ENCODE measurements at places on chromosomes 5 and 9.

DNA sequence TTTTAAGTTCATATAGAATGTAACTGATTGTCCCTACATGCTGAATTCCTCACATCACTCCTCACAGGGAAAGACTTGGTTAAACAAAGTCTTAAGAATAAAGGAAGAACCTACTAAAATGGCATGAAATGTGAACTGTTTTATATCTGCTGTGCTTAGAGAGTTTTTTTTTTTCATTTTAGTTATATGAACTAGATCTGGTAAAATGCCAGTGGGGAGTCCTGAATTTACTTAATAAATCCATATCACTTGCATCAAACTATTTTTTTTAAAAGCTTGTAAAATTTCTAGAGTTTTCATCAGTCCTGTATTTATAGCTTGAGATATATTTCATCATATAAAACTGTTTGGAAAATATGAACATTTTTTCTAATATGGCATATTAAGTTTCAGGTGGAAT lies 1528.6 kb downstream of the EFNA5 start:
- no peak for DNase-seq

DNA sequence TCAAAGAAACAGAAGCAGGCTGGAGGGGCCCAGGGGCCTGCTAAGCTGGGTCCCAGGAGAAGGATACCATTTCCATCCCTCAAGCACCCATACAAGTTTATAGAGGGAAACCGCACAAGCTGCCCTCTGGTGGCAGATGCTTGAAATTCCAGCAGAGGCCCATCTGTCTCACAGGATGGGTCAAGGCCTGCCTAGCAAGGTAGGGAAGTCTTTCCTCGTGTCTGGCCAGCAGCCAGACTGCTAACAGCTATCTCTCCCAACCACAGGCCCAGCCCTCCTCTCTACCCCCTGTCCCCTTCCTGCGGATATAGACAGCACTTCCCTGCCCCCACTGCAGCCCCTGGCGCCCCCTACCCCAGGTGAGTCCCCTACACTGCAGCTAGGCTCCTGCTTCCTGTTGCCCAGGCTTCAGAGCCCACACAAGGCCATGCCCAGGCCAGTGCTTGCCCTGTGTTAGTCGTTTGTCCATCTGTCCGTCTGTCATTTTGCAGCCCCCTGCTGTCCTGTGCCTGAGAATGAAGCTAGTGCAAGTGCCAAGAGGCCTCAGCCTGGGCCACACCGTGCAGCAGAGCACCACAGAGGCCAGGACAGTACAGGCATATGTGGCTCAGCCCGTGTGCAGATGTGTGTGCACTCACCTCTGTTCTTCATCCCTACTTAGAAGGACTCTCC lies 26.2 kb downstream of the TCF7 start:
- DNase-seq, result no peak

GRCh38 chr5:106417163-106417562 lies 1253.6 kb downstream of the EFNA5 start:
- no peak for DNase-seq

GRCh38 chr9:136046554-136046920 lies 48.6 kb downstream of the NACC2 start:
- DNase-seq, result no peak

GRCh38 chr9:88826771-88827181 lies 164.5 kb upstream of the S1PR3 start:
- peak; percentile 61 for DNase-seq

GRCh38 chr5:65100911-65101631 lies 332.3 kb downstream of the CWC27 start:
- DNase-seq, result peak; percentile 48

GRCh38 chr5:59065554-59065953 lies 482.7 kb downstream of the RAB3C start:
- no peak for DNase-seq

DNA sequence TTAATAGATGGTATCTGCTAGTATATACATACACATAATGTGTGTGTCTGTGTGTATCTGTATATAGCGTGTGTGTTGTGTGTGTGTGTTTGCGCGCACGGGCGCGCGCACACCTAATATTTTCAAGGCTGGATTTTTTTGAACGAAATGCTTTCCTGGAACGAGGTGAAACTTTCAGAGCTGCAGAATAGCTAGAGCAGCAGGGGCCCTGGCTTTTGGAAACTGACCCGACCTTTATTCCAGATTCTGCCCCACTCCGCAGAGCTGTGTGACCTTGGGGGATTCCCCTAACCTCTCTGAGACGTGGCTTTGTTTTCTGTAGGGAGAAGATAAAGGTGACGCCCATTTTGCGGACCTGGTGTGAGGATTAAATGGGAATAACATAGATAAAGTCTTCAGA lies 757 bp downstream of the FXN start:
- DNase-seq, result no peak

GRCh38 chr5:133906303-133906702 lies 62.1 kb downstream of the C5orf15 start:
- DNase-seq, result no peak

- DNase-seq, result no peak
Measured at GRCh38 chr5:176440927-176441706, 7.1 kb upstream of the FAF2 start.

- no peak for DNase-seq
Measured at GRCh38 chr5:31641575-31641974, 2.6 kb downstream of the PDZD2 start.

GRCh38 chr5:125323613-125324012 lies 577.2 kb upstream of the ZNF608 start:
- no peak for DNase-seq

- DNase-seq, result no peak
Measured at GRCh38 chr9:14616188-14616982, 76.8 kb downstream of the ZDHHC21 start.

- no peak for DNase-seq
Measured at GRCh38 chr9:34887841-34888240, 70.2 kb upstream of the PHF24 start.

DNA sequence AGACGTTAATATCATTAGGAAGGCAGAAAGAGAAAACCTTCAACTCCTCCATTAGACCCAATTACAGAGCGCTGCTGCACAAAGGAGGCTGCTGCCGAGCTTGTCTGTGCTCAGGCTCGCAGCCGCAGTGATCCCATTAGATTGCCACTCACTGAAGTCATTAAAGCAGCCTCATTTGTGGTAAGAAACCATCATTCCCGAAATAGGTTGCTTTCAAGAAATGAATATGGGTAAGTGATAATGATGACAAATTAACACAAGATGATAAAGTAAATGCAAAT lies 137.2 kb downstream of the CAVIN4 start:
- DNase-seq, result no peak

DNA sequence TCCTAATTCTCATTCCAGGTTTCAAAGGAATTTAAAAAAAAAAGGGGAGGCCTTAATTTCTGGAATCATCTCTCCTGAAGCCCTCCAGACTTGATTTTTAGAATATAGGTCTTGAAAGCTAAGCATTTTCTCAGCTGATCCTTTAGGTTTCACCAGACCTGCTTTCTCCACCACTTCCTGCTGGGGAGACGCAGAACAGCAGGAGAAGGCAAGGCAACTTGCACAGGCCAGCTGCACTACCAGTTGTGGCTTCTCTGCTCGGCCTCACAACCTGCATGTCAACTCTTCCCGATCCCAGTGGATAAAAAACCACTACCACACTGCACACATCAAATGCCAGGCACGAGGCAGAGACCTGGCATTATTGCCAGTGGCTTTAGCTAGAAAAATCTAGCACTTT lies 119.8 kb downstream of the SIL1 start:
- no peak for DNase-seq

DNA sequence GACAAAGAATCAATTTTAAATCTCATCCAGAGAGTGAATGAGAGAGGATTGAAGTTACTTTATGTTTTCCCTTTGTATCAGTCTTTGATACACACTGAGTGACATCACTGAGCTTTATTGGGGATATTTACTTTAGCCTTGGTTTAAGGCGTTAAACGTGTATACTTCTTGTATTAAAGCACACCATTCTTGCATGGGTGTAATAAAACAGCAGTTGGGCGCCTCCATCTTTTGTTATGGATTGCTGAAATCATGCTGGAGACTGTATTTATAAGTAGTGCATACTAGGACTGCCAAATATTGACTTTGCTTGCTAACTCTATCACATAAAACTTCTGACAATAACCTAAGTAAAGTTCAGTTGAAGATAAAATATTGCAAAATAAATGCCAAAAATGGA lies 1755.8 kb upstream of the WWC1 start:
- no peak for DNase-seq

- DNase-seq, result no peak
Measured at GRCh38 chr5:56305001-56305950, 72.1 kb upstream of the ANKRD55 start.

DNA sequence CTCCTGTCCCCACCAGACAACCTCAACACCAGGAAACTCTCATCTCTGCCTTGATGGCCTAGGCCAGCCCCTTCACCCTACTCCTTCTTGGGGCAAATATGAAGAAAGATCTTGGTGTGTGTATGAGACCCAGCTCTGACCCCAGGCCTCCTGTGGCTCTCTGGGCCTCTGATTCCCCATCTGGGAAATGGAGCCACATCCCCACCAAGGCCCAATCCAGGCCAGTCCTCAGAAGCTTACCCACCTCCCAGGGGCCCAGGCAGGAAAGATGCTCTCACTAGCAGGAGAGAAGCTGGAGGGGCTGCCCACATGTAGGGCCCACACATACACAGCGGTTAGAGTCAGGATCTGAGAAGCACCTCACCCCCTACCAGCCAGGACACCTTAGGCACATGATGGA lies 38.9 kb downstream of the BICD2 start:
- DNase-seq, result no peak

GRCh38 chr5:144177548-144177947 lies 6.9 kb downstream of the KCTD16 start:
- no peak for DNase-seq

- DNase-seq, result no peak
Measured at GRCh38 chr9:136283291-136284235, 20.3 kb downstream of the CCDC187 start.

GRCh38 chr5:52842111-52842510 lies 54.4 kb downstream of the ITGA1 start:
- no peak for DNase-seq

DNA sequence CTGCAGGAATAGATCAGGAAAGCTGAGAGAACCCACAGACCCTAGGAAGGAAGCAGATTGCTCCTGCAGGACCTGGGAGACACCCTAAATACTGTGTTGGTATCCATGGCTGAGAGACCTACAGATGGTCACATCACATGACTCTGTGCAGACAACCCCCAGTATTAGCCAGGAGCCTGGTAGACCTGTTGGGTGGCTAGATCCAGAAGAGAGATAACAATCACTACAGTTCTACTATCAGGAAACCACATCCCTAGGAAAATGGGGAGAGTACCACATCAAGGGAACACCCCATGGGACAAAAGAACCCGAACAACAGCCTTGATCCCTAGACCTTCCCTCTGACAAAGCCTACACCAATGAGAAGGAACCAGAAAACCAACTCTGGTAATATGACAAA lies 24.2 kb upstream of the MELK start:
- DNase-seq, result no peak

DNA sequence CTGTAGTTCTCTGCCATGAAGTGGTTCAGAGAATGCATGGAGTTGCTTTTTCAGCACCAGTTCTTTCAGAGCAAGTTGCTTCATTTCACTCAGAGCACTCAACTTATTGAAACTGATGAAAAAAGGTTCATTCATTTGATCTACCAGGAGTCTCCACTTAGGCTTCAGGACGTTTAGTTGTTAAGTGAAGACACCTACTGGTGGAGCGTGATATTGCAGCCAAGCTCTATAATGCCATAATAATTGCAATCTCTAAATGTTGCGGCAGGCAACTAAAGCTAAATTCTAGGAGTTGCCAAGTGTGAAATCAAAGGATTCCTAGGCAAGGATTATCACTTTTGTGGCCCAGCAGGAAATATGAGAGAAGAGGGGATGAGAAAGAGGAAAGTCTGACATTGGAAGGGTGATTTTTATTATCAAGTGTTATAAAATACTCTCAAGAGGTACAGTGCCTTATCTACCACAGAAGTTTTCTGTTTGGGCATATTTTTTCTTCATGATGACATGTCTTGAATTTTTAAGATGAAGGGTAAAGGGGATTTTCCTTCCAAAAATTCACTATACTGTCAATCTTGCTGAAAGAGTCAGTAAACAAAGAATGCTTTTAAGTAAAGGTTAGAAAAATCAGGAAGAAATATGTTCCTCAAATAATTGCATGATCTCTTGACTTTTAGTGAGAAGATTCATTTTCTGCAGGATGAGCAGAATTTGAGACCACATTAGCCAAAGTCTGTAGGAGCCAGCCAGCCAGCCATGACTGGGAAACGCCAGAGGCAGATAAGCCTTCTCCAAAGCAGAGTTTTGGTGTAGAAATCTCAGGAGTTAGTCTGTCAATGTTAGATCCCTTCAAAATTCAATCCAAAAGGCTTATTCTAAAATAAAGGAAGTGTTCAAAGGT lies 83.4 kb downstream of the SH3PXD2B start:
- DNase-seq, result no peak

DNA sequence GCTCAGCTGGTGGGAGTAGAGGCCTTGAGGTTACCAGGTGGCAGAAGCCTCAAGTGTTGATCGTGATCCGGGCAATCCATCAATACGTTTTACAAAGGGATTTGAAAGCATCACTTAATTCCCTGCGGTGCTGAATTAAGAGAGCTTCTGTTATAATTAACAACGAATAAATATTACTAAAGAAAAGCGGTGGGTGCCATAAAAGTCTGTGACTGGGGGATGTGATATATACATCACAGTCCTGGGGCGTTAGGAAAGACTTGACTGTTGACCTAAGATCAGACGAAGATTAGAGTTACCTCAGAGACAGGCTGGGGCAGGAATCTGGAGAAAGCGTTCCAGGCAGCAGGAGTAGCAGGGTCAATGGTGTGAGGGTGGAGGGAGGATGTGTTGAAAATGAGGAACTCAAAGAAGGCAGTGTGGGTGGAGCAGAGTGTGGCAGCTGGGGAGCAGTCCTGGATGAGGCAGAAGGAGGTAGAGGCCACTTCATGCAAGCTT lies 6.7 kb upstream of the C5orf63 start:
- no peak for DNase-seq

- DNase-seq, result no peak
Measured at GRCh38 chr5:56786346-56786745, 29.0 kb upstream of the MAP3K1 start.

GRCh38 chr5:33807771-33808170 lies 84.0 kb downstream of the ADAMTS12 start:
- no peak for DNase-seq

GRCh38 chr5:61805101-61805500 lies 473.0 kb downstream of the ZSWIM6 start:
- no peak for DNase-seq

GRCh38 chr9:126367616-126368015 lies 41.0 kb downstream of the MVB12B start:
- DNase-seq, result no peak

- no peak for DNase-seq
Measured at GRCh38 chr5:83428126-83428525, 43.4 kb upstream of the VCAN start.

- no peak for DNase-seq
Measured at GRCh38 chr9:93207860-93208734, 24.2 kb downstream of the WNK2 start.

- DNase-seq, result no peak
Measured at GRCh38 chr5:31768046-31768445, 129.1 kb downstream of the PDZD2 start.

GRCh38 chr5:55454282-55454681 lies 80.5 kb downstream of the PLPP1 start:
- DNase-seq, result no peak
